Colonic mucosa (tissue), 4 donors: ENCODE measurements at places on chromosomes 2 and 18. TPM values are rescaled to one million over a fixed set of nuclear protein-coding genes. Genes with fewer than 3 reads are reported as not detected.

DNA sequence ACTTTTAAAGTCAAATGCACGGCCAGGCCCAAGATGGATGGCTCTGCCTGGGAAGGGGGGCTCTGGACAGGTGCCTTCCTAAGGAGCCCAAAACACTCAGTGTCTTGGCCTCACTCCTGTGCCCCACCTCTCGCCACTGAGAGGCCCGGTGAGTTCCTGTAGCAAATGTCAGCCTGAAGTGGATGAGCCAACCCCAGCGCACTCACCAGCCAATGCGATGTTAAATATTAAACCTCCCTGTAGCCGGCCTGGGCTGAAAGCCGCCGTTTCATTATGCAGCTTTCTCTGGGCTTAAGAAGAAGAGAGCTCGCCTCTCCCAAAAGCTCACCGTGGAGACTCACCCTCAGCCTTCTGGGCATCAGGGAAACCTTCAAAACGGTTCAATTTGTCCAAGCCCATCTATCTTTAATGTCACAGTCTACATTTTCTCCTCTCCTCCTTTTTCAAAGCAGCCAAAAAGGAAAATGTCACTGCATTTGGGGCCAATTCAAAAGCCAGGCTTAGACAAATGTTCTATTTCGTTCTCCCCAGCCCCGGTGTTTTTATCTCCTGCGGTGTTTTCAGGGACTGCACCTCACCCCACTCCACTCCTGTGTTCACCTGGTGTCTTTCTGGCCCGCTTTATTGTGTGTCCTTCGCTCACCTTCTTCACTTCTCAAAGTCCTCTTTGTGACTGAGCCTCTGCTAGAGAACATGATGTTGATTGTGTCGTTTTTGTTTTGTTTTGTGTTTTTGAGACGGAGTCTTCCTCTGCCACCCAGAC is 124.0 kb downstream of the NRP2 start:
- H3K4me3 ChIP-seq: no peak overlapping the region
- no peaks in the 10 kb centered on the region for H3K27me3 ChIP-seq
- no peaks in the 10 kb centered on the region for H3K4me1 ChIP-seq
- H3K27ac ChIP-seq: no peak overlapping the region
- no peaks in the 10 kb centered on the region for H3K36me3 ChIP-seq

The DSG1 gene
- not detected for total RNA-seq

DNA sequence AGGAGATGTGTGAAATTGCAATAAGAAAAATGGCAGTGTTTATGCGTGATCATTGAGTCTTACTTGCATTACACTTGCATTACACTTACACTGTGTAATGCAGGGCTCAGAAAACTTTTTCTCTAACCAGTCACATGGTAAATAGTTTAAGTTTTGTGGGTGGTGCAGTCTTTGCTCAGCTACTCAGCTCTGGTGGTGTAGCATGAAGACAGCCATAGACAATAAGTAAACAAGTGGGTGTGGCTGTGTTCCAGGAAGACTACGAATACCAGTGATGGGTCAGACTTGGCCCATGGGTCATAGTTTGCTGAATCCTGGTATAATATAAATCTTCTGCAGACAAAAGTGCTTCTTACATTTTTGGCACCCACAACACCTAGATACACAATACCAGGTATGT is 115.6 kb upstream of the CYP1B1 start:
- no peak overlapping the region for H3K4me3 ChIP-seq
- no peak for DNase-seq
- H3K27me3 ChIP-seq: no peaks in the 10 kb centered on the region
- no peaks in the 10 kb centered on the region for H3K4me1 ChIP-seq
- H3K36me3 ChIP-seq: no peaks in the 10 kb centered on the region

DNA sequence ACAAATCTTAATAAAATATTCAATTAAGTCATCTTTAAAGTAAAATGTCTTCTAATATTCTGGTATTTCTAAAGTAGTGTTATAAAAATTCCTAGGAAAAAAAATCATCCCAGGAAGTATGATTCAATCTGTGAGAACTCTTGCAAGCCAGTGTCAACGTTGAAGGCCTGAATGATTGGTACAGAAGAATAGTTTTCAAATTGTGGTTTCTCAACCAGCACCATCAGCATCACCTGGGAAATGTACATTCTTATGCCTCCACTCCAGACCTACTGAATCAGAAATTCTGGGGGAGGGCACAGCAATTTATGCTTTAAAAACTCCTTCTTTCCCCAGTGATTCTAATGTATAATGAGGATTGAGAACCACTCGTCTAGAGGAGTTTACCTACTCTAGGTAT is 62.3 kb upstream of the C2orf15 start:
- H3K27me3 ChIP-seq: no peaks in the 10 kb centered on the region
- no peak for DNase-seq
- no peaks in the 10 kb centered on the region for H3K36me3 ChIP-seq
- H3K27ac ChIP-seq: no peak overlapping the region
